ENCODE measurements at places on chromosomes 5 and 9.

DNA sequence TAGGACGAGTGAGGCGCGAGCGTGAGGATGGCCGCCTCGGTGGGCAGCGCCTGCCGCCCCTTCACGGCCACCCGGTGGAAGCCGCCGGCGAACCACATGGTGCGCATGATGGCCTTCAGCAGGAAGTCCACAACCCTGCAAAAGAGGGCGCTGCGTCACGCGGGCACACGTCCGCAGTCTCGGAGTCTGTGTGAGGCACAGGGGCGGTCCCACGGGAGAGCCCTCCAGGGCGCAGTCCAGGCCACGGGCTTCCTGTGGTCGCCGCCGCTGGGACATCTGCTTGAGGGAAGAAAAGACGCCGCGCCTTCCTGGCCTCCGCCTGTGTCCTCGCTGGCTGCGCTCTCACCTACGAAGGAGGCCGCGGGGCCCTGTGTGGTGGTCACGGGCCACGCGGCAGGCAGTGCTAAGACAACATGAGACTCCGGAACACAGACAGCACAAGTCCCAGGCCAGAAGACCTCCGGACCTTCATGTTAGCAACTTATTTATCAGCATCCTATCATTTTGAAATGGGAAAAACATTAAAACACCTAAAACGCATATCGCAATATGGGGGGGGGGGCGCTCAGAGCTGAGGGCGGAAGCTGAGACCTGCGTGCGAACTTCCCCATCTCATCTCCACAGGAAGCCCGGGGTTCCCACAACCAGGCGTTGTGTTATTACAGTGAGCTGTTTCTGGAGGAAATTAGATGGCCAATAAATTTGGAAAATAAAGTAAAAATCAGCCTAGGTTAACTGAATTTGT lies 28.8 kb downstream of the LPCAT1 start:
- no peak for DNase-seq

DNA sequence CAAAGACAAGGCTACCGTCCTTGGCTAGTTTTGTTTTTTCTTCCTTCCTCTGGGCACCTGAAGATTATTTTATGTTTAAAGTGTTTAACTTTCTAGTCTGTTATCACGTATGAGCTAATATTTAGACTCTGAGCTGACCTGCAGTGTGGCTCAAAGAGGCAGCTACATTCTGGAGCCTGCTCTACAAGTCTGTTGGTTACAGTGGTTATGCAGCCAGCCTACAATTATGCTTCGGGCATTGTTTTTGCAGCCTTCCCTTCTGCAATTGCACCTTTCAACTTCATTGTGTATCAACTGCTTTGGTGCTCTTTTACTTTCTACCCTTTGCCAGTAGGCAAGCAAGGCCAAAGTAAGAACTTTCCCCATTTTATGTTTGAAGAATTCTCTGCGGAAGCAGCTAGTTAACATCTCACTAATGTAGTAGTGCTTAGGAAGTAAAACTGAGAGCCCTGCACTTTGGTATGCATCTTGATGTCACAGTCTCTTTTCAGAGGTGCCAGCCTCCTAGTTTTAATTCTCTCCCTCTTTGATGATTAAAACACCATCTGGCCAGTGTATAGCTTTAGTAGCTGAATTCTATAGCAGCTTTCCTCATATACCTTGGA lies 322.1 kb downstream of the FAM170A start:
- no peak for DNase-seq

- DNase-seq: no peak
Measured at GRCh38 chr5:76607353-76607871, 15.8 kb downstream of the F2RL2 start.

GRCh38 chr9:134902936-134903335 lies 14.8 kb downstream of the FCN1 start:
- no peak for DNase-seq

GRCh38 chr9:38677660-38678303 lies 42.2 kb downstream of the FAM240B start:
- DNase-seq: no peak

GRCh38 chr5:169838688-169839087 lies 141.6 kb downstream of the INSYN2B start:
- DNase-seq: no peak

DNA sequence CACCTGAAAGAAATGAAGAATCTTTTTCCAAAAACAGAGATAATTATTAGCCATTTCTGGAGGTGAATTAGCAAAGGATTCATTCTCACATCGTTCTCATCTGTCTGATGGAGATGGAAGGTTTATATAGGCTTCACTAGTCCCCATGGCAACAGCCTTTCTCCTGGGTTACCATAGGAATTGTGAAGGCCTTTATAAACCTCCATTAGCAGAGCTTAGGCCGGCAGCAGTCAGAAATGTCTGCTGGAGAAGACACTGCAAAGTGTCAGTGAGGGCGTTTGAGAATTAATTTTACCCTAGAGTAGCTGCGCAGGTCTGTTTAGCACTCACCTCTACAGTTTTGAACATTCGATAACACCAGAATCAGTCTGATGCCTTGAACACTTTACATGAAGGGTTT lies 290.4 kb upstream of the NR4A3 start:
- DNase-seq: no peak

DNA sequence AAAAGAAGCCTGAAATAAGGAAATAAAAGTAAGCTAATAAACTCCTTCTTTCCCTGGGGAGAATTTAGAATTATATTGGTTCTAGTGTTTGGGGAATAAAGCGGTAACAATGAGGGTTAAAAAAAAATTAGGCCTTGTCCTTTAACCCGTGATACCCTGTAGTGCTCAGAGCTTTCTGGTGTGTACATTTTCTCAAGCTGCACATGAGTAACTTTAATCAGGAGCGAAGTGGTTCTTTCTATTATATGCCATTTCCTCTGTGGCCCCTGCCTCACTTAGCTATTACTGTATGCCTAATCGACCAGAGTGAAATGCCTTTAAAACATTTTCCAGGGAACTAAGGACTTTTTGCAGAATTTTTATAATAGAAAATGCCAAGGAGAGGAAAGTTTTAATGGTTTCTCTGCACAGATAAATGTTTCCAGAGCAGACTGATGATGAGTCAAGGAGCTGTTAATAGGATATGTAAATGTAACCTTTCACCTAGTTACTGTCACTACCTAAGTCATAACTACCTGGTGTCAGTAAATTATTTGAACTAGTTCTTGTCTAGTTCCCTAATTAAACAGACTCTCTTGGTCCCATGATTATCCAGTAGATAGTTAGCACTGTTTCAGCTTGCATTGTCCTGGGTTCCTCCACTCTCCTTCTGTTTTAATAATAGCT lies 7.6 kb downstream of the PAM start:
- DNase-seq: no peak

DNA sequence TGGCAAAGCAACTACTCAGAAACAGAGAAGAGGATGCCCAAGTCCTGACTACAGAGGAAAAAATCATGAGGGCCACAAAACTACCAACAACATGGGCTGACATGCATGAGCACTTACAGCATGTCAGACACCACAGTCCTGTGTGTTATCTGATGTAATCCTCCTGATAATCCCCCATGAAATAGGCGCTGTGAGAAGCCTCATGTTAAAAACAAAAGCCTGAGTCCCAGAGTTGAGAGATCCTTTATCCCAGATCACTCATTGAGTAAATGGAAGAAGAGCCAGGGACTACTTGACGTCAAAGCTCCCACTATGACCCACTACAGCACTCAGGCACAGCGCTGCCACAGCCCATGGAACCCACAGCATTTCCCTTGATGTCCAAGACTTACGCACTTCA lies 7.2 kb upstream of the SPOCK1 start:
- DNase-seq: no peak

DNA sequence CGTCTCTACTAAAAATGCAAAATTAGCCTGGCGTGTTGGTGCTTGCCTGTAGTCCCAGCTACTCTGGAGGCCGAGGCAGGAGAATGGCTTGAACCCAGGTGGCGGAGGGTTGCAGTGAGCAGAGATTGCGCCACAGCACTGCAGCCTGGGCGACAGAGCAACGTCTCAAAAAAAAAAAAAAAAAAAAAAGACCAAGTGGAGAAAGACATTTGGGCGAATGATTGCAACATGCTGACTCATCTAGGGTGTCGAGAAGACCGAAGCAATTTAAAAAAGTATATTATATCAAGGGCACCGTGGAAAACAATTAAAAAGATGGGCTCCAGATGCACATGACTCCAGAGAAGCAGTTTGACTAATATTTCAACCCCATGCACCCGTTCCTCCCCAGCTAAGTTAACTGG lies 9.2 kb downstream of the KLF4 start:
- no peak for DNase-seq

DNA sequence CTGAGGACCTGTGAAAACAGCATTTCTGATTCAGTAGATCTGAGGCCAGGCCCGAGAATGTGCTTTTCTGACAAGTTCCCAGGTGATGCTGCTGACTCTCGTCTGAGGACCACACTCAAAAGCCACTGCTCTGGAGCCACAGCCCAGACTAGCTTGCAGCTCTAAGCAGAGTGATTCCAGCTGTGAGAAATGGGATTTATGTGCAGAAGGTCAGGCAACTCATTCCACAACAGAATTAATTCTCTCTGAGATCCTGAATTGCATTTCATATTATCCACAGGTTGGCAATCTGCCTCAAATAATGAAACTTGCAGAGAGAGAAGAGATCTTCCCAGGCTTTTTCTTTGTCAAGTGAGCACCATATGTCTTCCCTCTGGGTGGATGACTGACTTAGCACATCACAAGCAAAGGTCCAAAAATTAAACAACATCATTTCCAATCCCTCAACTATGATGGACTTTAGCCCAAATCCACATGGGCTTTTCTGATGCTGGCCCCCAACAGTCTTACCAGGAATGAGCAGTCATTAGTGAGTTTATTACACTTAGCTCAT lies 140.2 kb downstream of the ALDH1A1 start:
- no peak for DNase-seq

DNA sequence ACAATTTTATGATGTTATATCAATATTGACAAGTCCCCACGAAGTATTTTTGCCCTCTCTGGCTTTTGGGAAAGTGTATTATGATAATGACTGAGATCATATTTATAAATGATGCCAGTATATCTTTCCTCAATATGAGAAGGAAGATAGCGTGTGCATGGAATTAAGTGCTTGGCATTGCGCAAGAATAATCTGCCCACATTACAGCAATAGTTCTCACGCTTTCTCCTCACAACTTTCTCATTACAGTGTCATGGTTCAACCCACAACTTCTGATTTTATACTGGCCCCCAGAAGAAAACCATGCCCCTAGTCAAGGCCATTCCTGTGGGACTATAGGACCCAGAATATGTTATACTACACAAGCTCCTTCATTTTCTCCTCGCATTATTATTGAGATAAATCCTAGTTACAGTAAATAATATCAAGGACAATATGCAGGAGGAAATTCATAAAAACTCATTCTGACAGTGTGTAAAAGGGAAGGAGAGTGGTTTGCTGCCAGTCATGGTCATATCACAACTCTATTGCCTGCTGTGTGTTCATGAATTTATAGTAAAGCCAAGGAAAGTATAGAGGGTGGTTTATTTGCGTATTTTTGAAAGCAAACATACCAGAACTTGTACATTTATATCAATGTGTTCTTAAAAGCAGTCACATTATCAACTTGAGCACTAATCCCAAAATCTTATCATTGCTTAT lies 114.1 kb downstream of the PIK3R1 start:
- no peak for DNase-seq

Data from T follicular helper cell (primary cell).